Stimulated activated CD4-positive, alpha-beta T cell treated with anti-CD3 and anti-CD28 coated beads, Interleukin-12 subunit alpha, Interleukin-12 subunit beta, amount 100 ng/mL, for 24 hours (primary cell): ENCODE measurements at places on chromosomes 7 and 10.

- no peak for DNase-seq
Observed at GRCh38 chr10:127485153-127485857, 63.8 kb upstream of the NPS start.

- DNase-seq = no peak
Observed at GRCh38 chr10:89310056-89310893, 8.4 kb downstream of the IFIT2 start.

GRCh38 chr7:111198255-111198654, 107.3 kb downstream of the LRRN3 start:
- DNase-seq = no peak

DNA sequence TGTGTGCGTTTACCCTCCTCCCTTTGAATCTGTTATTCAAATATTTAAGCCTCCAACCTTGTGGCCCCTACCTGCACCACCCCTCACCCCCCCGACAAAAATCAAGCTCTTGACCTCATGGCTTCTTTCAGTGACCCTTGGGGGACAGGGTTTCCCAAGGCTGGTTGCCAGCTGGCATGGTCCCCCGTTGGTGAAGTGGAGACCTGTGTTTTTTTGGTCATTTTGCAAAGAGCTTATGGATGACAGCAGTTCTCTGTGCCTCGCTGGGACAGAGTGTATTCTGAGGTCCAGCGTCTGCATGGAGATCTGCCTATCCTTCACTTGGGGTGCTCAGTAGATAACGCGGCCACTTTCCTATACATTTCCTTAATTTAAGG, 111.0 kb downstream of the TCF7L2 start:
- no peak for DNase-seq

DNA sequence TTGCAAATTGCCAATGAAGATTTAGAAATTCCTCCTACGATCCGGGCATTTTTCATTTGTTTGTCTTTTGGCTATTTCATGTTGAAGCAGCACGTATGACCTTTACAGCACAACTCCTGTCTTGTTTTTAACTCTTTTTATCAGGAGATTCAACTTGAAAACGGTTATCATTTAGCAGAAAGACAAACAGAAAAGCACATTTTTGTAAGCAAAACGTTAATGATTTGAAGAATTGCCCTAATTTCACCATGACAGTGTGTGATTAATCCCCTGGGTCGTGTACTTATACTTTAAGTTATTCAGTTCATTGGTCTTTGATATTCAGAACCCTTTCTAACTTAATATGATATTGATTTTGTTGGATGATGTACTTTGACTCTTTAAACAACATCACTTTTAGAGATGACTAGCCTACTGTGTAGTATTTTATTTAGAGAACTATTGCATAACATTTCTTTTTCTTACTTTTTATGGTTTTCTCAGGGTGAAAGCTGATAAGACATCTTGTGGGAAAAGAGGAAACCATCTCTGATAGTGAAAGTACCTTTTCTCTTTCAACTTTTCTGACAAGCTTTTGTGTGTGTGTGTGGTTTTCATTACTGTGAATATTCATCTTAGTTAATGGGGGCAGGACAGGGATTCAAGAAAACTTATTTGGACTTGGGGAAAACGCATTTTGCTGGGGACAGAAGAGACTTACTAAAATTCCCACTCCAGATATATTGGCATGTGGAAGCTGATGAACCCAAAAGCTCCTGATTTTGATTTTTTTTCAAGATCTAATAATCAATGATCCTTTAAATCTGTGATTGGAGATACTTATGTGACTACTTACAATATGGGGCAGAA, 8.1 kb downstream of the HHEX start:
- DNase-seq = no peak

DNA sequence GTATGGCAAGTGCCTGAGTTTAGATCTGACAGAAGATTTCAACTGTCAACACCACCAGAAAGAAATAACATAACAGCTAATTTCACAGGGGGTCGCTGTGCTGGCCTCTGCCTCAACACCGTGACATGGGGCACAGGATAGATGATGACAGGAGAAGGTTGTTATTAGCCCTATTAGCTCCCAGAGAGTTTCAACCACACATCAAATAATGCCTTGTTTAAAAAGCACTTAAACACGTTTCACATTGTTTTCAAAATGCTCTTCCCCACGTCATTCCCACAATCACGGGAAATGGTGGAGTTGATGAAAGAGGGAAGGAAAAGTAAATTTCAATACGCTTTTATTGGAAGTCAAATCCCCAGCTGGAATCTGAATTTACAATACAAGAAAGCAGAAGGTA, 184.7 kb downstream of the MAGI2 start:
- no peak for DNase-seq

- DNase-seq = no peak
Observed at GRCh38 chr10:34710391-34710751, 104.7 kb downstream of the PARD3 start.

DNA sequence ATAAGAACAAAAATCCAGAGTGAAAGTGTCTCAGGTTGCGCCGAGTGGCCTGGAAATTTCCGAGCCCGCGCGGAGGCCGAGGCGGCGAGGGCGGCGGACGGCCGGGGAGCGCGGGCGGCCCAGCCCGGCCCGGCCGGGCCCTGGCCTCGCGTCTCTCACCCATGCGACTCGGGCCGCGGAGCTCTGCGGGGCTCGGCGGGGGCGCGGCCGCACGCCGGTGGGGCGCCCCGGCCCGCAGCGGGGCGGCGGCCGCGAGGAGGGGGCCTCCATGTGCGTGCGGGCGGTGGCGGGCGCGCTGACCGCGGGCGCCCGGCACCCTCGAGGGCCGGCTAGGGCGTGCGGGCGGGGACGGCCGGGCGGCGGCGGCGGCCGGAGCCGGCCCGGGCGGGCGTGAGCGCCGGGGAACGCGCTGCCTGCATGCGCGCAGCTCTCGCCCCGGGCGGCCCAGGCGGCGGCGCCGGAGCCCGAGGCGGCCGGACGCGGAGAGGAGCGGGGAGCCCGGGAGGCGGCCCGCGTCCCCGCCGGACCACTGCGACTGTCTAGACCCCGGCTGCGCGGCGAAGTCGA, 302 bp upstream of the EN2 start:
- no peak for DNase-seq

GRCh38 chr7:75066521-75066920, 7.1 kb downstream of the RCC1L start:
- no peak for DNase-seq

- DNase-seq = no peak
Observed at GRCh38 chr10:49595003-49595712, 15.0 kb upstream of the SLC18A3 start.

GRCh38 chr10:72105710-72106109, 17.4 kb upstream of the SPOCK2 start:
- DNase-seq = no peak

DNA sequence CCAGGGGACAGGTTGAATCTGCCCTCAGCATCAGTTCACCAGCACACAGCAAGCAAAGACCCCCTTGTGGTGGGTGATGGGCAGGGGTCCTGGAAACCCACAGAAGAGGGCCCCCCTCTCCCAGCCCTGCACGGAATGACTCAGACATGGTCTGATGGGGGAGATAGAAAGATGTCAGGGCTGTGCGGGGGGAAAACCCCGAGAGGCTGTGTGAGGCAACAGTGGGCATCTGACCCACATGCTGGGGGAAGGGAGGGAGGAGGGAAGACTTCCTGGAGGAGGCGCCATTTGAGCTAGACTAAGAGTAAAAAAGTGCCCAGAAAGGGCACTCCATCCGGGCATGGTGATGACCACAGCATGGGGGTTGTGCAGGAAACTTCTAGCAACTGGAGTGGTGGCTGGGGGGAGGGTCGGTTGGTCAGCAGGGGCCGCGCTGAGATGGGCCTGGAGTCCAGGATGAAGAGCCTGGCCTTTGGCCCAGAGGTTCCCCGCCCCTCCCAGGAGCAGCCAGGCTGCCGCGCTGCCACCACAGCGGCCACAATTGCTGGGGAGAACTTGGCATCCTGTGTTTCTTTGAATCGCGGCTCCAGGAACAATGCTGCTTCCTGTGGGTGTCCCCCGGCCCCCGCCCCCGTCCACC, 2.5 kb downstream of the LFNG start:
- peak; percentile 63 for DNase-seq

GRCh38 chr7:132009778-132010177, 453.4 kb upstream of the PODXL start:
- no peak for DNase-seq

DNA sequence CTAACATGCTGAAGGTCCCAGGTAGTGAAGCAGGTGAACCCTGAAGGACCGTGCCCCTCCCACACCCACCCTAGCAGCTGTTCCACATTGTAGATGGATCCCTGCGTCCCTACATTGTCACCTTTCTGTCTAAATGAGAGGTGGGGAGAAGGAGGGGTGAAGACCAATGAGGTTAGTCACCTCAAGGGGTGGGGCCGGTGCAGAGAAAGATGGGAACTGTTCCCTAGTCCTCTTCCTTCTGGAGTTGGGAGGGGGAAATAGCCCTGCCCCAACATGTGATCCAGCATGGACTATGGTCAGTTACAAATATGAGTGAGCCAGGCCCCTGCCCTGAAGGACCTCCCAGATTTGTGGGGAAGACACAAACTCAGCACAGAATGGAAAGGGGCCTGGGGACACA, 124.5 kb downstream of the LHPP start:
- DNase-seq = no peak

GRCh38 chr10:86596266-86596665, 58.1 kb upstream of the OPN4 start:
- no peak for DNase-seq

GRCh38 chr10:115125505-115125904, 32.3 kb downstream of the ATRNL1 start:
- DNase-seq = no peak

DNA sequence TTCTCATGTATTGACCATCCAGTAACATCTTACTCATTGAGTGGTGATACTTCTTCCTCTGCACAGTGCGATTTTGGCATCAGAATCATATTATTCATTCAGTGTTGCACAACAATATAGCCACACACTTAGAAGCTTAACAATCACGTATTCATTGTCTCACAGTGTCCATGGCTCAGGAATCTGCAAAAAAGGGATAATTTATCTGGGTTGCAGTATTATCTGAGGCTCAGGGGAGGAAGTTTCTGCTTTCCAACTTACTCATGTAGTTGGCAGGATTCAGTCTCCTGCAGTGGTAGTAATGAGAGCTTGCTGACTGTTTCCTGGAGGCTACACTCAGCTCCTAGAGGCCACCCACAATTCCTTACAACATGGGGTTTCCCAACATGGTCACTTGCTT, 803.6 kb downstream of the SORCS1 start:
- DNase-seq = no peak

DNA sequence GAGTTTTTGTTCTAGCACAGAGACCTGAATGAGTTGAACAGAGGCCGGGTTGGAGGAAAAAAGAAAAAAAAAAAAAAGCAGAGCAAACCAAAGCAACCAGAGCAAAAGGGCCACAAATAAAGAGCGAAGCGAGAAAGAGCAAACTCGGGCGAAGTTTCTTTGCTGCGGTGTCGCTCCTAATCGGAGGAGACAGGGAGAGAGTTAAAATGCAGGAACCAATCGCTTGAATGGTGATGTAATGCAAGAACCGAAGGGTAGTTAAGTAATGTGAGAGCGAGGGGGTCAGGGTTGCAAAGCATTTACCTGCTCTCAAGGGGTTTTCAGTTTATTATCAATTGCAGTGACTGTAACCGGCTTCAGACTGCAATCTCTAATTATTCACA, 271.7 kb downstream of the TRIL start:
- no peak for DNase-seq

DNA sequence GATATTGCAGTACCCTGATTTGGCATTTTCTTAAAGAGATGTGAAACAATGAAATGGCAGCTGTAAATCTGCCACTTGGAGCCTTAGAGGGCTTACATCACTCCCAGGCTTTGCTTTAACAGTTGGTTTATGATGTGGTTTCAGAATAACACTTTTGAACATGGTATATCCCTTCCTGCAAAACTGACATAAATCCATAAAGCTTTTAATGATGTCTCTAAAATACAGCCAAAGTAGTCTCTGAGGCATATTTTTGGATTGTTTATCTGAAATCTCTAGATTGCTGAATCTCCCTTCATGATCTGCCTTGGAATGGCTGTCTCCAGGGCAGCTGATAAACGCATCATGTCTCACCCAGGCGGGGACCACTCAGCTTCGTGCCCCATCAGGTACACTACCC, 377.8 kb upstream of the C7orf33 start:
- no peak for DNase-seq

DNA sequence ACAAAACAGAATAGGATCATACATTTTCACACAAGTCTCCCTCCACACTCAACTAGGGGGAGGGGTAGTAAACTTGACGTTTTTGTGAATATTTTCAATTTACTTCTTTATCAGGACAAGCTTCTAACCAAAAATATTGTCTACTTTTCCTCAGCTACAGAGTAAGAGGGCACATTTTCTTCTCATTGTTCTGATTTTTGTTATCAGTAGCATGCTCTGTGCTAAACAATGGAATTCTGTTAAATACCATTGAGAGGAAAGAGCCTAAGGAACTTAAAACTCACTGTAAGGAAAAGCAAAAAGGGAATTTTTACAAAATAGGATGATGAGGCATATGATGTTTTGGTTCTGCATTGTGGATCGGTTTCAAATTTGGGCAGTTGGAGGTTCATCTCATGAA, 41.2 kb downstream of the ANLN start:
- DNase-seq = no peak

GRCh38 chr10:26859241-26860101, 1.3 kb downstream of the ABI1 start:
- DNase-seq = no peak
